ENCODE measurements at places on chromosomes 7 and 10.
A peak's percentile ranks its signal among the peaks of the same experiment; 100 is the strongest.

DNA sequence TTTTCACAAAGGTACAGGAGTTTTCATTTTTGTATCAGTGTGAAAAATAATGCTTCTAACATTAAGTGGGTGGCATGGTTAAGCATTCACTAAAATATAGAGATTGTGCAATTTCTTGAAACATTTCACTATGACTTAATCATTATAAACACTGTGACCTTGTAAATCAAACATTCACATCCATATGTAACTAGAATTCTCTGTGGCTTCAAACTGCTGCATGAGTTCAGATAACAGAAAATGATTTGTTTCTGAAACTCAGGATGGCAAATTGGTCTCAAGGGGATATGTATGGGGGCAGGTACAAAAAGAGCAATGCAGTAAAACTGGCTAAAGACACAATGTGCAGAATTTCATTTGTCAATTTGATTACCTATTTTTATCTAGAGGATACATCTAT lies 3.8 kb downstream of the FAM133B start:
- DNase-seq: no peak
- no peaks in the 10 kb centered on the region for H3K27me3 ChIP-seq
- no peak overlapping the region for H3K4me3 ChIP-seq
- H3K27ac ChIP-seq: no peak overlapping the region
- peaks cover under 1% of the 10 kb centered on the region for H3K36me3 ChIP-seq

DNA sequence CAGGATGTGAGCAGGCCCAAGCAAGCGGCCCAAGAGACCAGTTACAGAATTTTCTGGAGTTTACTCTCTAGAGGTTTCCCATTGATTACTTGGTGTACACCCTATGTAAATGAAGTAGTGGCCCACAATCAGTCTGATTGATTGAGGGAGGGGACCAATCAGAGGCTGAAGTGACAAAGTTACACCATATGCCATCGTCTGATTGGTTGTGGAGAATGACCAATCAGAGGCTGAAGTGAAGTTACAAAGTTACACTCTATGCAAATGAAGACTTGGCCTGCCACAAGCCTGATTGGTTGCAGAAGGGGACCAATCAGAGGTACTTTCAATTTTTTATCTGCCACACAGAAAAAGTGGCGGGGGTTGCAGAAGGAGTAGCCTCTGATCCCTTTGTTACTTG lies 83.7 kb downstream of the KIF20B start:
- no peak for DNase-seq
- peaks cover 2% of the 10 kb centered on the region for H3K4me1 ChIP-seq
- H3K27me3 ChIP-seq: no peaks in the 10 kb centered on the region
- H3K27ac ChIP-seq: no peak overlapping the region
- peaks cover 10% of the 10 kb centered on the region for H3K36me3 ChIP-seq

- no peaks in the 10 kb centered on the region for H3K27me3 ChIP-seq
- H3K27ac ChIP-seq: peak overlapping the region; percentile 42
- H3K4me3 ChIP-seq: no peak overlapping the region
- 0 out of 2 replicates have a peak, but pooled peaks cover 7% of the 10 kb centered on the region for H3K36me3 ChIP-seq
- H3K4me1 ChIP-seq: peaks cover 14% of the 10 kb centered on the region
Measured at GRCh38 chr10:49830846-49831245, 68.7 kb upstream of the OGDHL start.

DNA sequence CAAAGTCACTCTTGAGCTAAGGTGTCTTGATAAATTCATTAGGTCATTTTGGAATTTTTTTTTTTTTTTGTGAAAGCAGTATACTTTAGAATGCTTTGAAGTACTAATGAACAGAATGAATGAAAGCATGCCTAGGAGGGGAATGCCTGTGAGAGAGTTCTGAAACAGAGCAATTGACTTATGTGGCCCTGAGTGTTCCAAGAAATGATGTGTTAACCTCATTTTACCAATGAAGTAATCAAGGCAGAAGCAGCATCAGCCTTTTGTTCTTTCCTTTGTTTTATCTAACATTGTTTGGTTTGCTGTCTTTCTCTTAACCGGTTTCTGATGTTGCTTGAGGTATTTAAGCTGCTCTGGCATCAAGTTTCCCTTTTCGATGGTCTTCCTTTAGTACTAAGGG lies 154.6 kb upstream of the HGF start:
- no peak overlapping the region for H3K4me3 ChIP-seq
- H3K27ac ChIP-seq: no peak overlapping the region
- H3K4me1 ChIP-seq: no peaks in the 10 kb centered on the region
- H3K27me3 ChIP-seq: no peaks in the 10 kb centered on the region
- no peaks in the 10 kb centered on the region for H3K36me3 ChIP-seq

DNA sequence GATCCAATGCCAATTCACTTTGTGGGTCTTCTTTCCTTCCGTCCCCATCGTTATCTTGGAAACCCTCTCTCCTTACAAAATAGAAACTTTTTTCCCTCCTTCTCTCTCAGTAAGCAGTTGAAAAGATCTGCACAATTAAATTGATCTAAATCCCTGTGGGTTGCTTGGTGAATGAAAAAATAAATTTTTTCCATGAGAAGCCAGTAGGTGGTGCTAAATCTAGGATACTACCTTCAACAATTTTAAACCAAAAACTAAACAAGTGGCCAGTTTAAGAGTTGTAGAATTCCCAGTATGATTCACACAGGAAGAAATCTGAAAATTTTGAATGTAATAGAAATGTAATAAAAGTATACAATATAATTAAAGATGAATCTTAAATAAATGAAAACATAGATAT lies 990.3 kb upstream of the ZNF722 start:
- H3K27ac ChIP-seq: no peak overlapping the region
- H3K36me3 ChIP-seq: no peaks in the 10 kb centered on the region
- H3K27me3 ChIP-seq: no peaks in the 10 kb centered on the region
- H3K4me3 ChIP-seq: no peak overlapping the region

Data from HCT116 (cell line).